Epithelial cell of proximal tubule (primary cell): ENCODE measurements at places on chromosomes 4 and X.
A peak's percentile ranks its signal among the peaks of the same experiment; 100 is the strongest.

DNA sequence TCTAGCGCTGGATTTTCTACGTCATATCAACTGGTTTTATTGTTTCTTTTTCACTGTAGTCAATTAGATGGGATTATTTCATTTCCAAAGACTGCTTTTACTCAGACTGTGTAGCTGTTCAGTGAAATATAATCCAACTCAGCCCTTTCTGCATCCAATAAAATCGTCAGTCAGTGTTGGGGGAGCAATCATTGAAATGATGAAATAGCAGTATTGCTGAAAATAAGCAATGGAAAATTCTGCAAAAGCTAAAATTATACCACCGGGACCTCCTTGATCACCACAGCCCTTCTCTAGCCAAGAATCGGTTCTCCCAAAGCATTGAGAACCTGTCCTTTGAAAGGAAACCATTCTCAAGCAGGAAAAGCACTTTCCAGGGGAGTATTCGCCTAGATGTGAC, 243.1 kb upstream of the TENM3 start:
- DNase-seq, result no peak

- no peak for DNase-seq
These were observed 210.8 kb downstream of the ARHGAP10 start for GRCh38 chr4:147942729-147943128.

- no peak for DNase-seq
These were observed 6.6 kb downstream of the EFNB1 start for GRCh38 chrX:68835468-68835867.

DNA sequence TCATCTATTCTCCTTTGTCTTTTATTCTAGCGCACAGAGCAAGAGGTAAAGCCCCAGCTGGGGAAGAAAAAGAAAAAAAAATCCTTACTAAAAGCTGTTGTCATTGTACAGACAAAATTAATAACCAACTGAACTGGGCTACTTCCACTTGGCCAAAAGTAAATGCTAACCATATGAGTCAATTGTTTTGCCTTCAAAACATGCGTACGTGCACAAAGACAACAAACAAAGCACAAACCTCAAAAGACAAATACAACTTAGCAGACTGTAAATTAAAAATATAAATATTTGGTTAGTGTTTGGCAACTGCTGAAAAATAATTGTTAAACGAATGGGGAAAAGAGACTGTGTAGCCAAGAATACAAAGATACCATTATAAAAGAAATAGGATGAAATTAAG, 5.9 kb downstream of the EDA2R start:
- DNase-seq, result no peak

- DNase-seq, result no peak
These were observed 43.6 kb upstream of the UCP1 start for GRCh38 chr4:140612357-140612756.

DNA sequence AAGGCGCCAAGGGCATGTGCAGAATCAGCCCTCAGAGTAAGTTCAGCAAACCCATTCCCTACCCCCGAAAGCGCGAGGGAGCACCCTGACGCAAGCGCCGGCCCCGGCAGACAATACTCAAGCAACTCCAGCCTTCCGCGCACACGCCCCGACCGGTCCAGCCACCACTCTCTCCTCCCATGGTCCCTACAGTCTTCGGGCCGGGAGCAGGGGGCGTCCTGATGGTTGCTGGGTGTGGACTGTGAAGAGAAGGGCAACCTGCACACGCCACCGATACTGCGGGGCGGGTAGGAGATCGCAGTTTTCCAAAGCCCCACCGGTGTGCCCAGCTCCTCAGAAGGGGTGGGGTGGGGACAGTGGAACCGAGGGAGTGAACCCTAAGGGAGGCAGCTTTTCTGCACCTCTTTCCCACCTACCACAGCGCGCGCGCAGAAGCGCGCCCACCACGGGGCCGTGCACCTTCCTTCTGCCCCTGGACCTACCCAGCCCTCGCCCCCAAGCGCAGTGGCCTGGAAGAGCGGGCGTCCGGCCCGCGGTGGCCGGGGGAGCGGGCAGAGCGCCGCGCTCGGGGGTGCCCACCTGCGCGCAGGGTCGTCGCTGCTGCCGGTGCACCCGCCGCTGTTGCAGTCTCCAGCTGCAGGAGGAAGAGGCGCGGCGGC, 650.2 kb upstream of the DIPK2B start:
- DNase-seq, result no peak

GRCh38 chr4:8819473-8820177, 52.0 kb downstream of the HMX1 start:
- no peak for DNase-seq

GRCh38 chr4:17027495-17027894, 129.1 kb upstream of the LDB2 start:
- DNase-seq, result peak; percentile 71

GRCh38 chr4:24315056-24315455, 269.3 kb downstream of the DHX15 start:
- DNase-seq, result no peak

DNA sequence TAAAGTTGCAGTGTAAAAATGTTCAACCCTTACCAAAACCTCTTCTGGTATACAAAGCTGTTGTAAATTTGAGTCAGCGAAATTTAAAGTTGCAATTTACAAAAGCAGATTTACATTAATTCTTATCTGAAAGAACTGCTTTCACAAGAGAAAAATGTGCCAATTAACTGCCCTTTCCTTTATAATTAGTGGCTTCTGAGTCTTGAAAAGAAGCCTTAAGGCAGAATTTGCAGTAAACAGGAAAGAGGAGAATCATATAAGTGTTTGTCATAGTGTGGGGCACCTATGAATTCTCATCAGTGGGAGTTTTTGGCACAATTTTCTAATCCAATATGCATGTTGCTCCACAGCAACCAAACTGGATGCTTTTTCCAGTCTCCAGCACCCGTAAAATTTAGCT, 125.3 kb upstream of the GABRG1 start:
- no peak for DNase-seq

- DNase-seq, result no peak
These were observed 19.0 kb downstream of the HNRNPD start for GRCh38 chr4:82354788-82355187.

DNA sequence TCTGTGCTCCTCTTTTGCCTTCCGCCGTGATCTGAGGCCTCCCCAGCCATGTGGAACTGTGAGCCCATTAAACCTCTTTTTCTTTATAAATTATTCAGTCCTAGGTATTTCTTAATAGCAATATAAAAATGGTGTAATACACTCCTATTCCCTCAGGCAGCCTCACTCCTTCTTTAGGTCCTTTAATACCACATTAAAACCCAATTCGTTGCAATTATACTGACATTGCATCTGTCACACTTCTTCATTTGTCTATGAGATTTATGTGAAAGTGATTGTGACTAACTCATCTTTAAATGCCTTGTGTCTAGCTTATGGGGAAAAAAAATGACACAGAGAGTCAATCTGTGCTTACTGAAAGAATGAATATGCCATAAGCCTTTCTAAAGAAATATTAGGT, 1035.2 kb upstream of the SLIT2 start:
- DNase-seq, result no peak

DNA sequence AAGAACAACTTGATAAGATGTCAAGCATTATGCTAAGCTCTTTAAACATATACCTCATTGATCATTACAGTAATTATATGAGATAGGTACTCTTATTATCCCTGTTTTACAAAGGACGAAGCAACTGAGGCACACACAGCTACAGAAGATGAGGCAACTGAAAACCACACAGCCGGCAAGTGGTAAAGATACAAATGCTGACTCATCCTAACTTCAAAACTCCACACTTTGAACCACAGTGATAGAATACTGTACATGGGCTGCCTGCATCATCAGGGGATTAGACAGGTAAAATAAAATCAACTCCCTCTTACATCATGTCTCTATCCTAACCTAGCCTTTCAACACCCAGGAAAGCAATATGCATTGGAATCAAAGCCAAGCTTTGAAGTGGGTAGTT, 47.8 kb downstream of the LHFPL1 start:
- DNase-seq, result no peak

GRCh38 chr4:186761393-186761792, 37.7 kb upstream of the FAT1 start:
- DNase-seq, result no peak

- no peak for DNase-seq
These were observed 30.4 kb downstream of the DDX60L start for GRCh38 chr4:168449719-168450452.

DNA sequence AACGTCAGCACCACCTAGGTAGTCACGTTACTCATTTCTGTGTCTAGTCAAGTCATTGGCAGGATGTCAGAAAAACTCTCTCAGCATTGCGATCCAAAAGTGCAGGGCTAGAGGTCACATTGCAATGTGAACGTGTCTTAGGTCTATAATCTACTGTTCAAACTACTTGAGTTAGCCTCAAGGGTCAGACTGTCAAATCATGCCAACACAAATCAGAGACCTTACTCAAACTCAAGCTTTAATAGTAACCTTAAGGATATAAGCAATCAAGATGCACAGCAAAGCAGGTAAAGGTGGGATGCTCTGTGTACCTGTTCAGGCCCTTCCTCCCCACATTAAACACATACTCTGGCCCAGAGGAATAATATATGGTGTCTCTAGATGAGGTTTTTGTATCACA, 114.4 kb upstream of the NOCT start:
- DNase-seq, result no peak

DNA sequence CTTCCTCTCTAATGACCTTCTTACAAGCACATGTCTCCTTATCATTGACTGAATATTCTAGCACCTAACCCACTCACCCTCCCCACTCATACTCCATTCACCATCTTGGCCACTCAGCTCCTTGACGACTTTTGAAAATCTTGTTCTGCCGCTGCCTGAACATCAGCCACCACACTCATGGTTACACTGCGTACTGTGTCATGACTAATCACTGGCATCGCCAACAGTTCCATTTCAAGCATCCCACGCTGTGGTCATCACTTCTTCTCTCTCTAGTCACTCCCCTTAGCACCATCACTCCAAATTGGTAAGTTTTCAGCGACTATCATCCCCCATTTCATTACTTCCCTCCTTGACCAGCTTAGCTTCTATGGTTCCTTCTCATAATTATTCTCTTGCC, 352.8 kb downstream of the MAPK10 start:
- no peak for DNase-seq

- no peak for DNase-seq
These were observed 7.7 kb downstream of the GAK start for GRCh38 chr4:924107-925096.

DNA sequence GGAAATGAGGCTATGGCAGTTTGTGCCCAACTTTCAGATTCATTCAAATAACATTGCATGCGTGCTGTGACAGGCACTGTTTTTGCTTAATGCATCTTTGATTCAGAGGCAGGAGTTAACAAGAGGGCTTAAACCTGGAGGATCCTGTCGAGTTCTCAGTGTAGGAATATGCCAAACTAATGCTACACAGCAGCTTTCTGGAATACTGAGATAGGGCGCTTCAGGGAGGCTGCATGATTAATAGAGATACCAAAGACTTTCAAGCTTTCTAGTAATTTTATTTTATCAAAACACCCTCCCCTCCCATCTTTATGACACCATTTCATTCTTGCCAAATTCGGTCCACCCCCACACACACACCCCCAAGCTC, 636 bp upstream of the TIMM8A start:
- no peak for DNase-seq

DNA sequence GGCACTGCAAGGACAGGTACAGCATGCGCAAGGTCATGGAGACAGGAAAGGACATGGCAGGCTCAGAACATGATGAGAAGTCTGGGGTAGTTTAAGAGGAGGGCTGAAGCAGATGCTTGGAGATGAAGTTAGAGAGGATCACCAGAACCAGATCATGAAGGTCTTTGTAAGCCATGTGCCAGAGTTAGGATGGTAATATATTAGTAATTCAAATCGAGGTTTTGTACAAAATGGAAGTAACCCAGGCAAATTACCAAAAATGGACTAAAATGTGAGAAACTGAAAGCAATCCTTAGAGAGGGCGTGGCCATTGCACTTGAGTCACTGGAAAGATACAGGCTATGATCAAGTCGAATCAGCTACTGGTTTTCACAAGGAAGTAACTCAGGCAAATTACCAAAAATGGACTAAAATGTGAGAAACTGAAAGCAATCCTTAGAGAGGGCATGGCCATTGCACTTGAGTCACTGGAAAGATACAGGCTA, 13.5 kb downstream of the RXFP1 start:
- peak; percentile 19 for DNase-seq

DNA sequence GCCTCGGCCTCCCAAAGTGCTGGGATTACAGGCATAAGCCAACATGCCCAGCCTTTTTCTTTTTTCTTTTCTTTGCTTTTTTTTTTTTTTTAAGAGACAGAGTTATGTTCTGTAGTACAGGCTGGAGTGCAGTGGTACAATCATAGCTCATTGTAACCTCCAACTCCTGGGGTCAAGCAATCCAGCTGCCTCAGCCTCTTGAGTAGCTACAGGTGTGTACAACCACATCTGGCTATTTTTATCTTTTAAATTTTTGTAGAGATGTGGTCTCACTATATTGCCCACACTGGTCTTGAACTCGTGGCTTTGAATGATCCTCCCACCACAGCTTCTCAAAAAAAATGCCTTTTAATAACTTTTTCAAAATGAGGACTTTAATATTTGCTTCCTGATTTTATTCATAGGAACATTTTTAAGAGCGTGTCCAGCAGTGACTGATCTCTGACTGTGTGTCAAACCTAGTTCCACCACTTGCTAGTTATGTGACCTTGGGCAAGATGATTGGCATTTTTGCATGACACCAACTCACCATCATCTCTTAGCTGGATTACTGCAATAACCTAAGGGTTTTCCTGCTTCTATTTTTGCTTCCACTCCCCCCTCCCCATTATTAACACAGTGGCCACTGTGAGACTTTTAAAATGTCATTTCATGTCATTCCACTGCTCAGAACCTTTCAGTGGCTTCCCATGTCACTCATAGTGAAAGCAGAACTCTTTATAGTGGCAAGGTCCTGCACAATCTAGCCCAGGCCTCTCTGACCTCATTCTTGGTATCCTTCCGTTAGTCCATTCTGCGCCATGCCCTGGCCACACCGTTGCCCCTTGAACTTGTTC, 4.5 kb upstream of the TNIP3 start:
- no peak for DNase-seq

DNA sequence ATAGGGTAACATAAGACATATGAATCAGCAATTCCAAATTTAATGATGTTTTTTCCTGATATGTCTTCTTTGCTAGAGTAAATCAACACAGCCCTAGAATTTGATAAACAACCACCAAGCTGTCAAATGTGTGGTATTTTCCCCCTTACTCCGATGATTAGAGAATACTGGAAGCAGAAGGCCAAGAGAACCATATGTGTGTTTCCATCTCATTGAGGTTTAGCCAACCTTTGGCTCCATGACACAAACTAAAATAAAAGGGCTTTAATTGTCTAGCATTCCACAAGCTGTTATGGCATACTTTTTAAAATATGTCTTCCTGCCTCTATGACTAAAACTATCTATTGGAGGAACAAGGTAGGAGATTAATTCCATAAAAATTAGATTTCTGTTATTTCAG, 1222.4 kb upstream of the AGA start:
- DNase-seq, result no peak

GRCh38 chr4:156290811-156291210, 337.1 kb upstream of the CTSO start:
- no peak for DNase-seq

GRCh38 chr4:20474119-20474518, 222.4 kb downstream of the SLIT2 start:
- no peak for DNase-seq

DNA sequence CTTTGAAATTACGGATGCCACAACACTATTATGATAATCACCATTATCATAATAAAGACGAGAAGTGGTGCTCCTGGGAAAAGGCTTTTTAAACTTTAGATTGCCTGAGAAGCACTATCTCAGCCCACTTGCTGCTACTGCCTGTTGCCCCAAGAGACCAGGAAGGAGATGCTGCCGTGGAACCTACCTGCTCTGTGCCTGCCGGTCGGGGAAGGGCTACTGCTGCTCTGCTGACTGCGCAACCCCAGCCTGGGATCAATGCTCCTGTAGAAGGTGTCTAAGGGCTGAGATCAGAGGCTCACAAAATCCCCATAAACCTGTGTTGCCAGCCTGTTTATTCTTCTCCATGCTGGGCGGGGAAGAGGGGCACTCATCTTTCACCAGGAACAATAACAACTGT, 145.3 kb upstream of the VCX3B start:
- DNase-seq, result no peak
